ENCODE measurements at places on chromosomes 12 and 14.

DNA sequence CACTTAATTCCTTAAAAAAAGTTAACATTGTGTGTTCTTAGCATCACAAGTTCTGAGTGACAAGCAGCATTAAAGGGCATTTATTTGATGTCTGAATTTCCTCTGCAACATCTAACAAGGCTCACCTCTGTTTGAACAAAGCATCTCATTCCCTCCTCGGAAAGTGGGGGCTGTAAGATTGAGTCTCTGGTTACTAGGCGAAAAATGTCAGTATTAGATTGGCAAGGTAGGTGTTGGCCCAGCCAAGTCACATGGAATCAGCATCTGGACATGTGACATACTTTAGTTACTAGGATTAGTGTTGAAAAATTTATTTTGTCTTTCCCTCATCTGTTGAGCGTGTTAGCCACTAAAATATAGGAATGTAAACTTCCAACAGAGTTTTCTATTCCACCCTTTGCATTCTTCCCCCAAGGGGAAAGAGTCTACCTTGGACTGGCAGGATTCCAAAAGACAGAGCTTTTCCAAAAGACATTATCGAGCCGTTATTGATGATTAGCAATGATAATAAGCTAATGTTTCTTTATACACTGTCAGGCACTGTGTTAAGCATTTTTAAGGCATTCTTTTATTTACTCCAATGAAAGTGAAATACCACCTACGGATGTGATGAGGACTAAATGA, 194.9 kb upstream of the BTG1 start:
- no peak for DNase-seq

- no peak for DNase-seq
These were observed 151.1 kb downstream of the NUAK1 start for GRCh38 chr12:105987685-105988035.

GRCh38 chr14:68976160-68977067, 2.7 kb downstream of the ACTN1 start:
- DNase-seq, result no peak

GRCh38 chr12:68092976-68093375, 66.6 kb downstream of the IFNG start:
- DNase-seq, result no peak

GRCh38 chr12:52060498-52061177, 9.1 kb upstream of the ATG101 start:
- no peak for DNase-seq

GRCh38 chr12:52089491-52089890, 10.0 kb downstream of the SMIM41 start:
- no peak for DNase-seq

- DNase-seq, result no peak
These were observed 47.3 kb downstream of the PDE3A start for GRCh38 chr12:20415641-20416040.

DNA sequence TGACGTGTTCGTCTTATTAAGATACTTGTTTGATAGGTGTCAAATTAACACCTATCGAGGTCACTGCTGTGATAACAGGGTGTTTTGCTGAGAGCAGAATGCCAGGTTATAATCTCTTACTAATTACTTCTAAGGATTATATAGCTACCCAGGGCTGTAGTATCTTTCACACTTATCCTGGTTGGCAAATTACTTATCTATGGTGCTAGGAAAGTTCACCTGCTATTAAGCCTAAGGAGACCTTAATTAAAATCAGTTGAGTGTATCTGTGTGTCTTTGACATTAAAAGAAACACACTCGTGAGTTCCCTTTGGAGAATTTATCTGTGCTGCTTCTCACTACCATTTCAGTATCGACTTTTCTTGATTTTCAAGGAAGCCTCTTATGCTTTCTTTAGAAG, 301.6 kb upstream of the SLC16A7 start:
- DNase-seq, result no peak

- DNase-seq, result no peak
These were observed 127.9 kb downstream of the TMTC1 start for GRCh38 chr12:29655861-29656260.

DNA sequence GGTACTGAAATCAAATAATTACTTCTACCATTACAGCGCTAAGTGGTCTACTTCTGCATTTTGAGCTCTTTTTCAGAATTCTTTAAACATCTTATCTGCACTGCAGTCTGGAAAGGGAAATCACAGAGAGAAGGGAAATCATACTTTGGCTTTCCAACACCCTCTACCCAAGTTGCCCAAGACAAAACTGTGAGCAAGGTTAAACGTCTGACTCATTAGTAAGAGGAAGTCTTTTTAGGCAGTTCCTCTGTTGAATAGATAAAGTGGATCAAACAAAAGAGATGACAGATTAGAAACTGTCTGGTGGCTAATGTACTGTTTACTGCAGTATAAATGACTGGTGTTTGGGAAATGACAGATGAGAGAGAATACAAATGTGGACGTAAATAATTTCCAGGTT, 858.1 kb downstream of the NRXN3 start:
- no peak for DNase-seq

- no peak for DNase-seq
These were observed 878.1 kb downstream of the DIO2 start for GRCh38 chr14:79333198-79333546.

DNA sequence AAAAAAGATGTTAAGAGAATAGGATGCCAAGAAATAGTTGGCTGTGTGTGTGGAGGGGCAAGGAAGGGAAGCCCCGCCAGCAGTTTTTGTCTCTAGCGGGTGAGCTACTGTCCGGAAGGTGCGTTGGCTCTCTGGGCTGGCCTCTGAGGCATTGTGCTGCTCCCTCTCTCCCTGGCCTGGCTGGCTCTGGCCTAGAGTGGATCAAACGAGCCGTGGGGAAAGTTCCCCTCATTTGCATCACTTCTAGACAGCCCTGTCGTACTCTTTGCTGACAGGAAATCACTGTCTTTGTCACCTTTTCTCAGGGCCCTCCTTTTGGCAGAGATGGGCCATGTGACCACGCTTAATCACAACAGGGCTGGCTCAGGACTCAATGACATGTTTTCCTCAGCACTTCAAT, 236.1 kb upstream of the NPAS3 start:
- no peak for DNase-seq

DNA sequence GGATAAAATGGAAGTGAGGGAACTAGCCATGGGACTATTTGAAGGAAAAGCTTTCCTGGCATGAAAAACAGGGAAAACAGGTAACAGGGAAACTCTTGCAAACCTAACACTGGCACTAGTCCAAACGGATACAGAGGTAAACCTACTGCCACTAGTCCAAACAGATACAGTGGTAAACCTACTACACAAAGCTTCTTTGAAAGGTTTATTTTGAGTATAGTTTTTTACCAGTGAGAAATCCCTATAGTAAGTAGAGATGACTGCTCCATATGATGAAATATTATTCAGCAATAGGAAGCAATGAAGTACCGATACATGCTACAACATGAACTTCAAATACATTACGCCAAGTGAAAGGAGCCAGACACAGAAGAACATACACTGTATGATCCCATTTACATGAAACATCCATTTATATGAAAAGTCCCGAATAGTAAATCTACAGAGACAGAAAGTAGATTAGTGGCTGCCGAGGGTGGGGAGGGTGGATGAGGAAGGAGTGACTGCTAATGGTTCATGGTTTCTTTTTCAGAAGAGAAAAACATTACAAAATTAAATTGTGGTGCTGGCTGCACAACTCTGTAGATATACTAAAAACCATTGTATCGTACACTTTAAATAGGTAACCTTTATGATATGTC, 25.5 kb downstream of the SPTLC2 start:
- DNase-seq, result no peak

GRCh38 chr12:116559162-116559935, at the start of gene MAP1LC3B2:
Gene MAP1LC3B2, plus strand, starts transcription at chr12:116559381. Its CDS starts 16,562 bp downstream, at chr12:116575943.
- DNase-seq, result no peak

DNA sequence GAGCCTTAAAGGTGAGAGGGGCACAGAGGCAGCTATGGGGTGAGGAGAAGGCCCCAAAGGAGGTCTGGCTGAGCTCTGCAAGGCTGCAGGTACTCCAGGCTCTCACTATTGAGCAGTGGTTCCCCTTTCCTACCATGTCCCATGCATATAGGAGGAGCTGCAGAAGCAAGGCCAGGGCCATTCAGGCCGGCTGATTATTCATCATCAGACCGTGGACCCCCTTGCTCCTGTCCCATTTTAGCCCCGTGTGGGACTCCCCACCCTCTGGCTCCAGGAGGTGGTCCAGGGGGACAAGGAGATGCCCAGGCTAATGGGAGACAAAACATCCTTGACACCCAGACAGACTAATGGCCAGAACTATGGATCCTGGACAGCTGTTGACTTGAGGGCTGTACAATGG, 3.1 kb downstream of the GPD1 start:
- no peak for DNase-seq

DNA sequence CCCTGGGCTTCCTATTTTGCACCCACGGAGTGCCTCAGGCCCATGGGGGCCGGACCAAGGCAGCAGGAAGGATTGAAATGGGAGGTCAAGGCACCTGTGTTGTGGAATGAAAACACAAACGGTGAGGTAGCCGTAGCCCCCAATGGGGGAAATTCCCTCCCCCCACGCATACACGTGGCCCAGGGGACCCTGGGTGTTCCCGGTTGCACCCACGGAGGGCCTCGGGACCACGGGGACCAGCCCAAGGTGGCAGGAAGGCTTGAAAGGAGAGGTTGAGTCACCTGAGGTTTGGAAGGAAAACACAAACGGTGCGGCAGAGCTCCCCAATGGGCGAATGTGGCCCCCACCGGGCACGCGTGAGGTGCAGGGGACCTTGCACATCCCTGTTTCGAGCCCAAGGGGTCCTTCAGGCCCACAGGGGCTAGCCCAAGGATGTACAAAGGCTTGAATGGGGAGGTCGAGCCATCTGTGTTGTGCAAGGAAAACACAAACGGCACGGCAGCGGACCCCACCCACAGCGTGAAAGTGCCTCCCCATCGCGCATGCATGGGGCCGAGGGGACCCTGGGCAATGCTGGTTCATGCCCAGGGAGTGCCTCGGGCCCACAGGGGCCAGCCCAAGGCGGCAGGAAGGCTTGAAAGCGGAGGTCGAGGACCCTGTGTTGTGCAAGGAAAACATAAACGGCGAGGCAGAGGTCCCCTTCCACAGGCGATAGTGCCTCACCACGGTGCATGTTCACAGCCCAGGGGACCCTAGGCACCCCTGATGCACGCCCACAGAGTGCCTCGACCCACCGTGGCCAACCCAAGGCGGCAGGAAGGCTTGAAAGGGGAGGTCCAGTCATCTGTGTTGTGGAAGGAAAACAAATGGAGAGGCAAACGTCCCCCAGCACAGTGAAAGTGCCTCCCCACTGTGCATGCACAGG, 376.7 kb downstream of the ALG10 start:
- no peak for DNase-seq

DNA sequence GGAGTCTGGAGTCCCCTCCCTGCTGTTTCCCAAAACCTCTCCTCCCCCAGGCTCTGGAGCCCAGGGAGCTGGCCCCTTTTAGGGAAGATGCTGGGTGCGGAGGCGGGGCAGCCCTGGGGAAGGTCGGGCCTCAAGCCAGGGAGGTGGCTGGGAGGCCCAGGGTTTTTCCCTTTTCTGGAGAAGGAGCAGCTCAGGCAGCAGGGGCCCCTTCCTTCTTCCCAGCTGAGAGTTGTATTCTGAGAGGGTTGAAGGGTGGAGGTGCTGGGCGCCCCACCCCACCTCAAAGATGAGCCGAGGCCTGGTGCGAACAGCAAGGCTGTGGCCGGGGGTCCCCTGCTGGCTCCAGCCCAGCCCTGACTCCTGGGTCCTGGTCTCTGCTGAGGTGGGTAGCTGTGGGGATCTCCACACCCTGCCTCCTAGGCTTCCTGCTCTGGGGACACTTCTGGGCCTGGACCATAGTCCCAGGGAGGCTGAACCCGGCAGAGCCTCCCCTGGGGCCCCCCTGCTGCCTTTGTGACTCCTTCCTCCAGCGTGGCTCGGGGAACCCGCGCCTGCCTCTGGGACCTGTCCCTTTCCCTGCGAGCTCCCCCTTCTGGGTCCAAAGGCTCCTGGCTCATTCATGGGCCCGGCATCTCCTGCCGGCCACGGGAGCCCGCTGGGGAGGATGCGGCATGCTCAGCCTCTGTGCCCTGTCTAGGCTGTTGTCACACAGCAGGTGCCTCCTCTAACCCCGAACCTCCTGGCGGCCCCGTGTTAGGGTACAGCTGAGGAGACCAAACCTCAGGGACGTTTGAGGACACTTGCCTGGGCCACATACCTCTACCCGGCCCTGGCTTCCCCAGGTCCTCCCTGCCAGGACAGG, 4.4 kb downstream of the TRMT61A start:
- no peak for DNase-seq

DNA sequence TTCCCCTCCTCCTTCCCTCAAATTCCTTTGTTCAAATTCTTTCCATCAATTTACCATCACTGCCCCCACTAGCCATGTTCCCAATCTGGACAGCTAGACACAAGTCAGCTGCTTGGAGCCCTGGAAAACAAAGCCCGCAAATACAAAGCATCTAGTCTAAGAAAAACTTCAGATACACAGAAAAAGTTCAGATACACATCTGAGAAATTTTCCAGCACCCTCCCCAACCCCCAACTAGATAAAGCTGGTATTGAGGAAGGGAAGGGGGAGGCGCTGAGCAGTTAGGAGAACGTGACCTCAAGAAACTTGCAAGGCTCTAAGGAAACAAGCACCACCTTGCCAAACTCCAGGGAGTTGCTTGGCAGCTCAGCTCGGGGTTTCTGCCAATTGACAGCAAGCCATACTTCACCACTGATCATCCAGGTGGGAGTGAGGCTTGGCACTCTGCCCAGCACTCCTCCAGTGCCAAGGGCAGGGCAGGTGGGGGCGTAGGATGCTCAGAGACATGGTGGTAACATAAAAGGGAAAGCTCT, 5.1 kb upstream of the CNIH1 start:
- DNase-seq, result peak; percentile 8

GRCh38 chr12:3170423-3171194, 93.4 kb downstream of the TSPAN9 start:
- DNase-seq, result no peak

GRCh38 chr12:46915836-46916235, 90.0 kb upstream of the SLC38A4 start:
- no peak for DNase-seq

GRCh38 chr14:91241863-91242262, 2.6 kb downstream of the GPR68 start:
- DNase-seq, result no peak

DNA sequence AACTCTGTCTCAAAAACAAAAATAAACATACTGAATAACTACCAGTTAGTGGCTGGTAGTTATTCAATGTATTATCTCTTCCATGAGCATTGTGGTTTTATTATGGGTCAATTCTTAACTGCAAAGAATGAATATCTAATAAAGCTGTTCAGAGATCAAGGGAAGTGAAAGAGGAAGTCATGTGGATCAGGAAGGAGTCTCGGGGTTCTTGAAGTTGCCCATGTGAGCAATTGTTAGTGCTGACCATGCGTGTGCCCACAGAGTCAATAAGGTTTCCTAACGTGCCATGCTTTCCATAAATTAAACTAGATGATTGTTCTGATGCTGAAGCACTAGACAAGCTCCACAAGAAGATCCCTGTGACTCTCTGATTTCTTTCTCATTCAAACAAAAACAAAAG, 136.5 kb upstream of the CPSF6 start:
- DNase-seq, result no peak

GRCh38 chr12:107254258-107254856, 161.0 kb upstream of the CRY1 start:
- DNase-seq, result no peak
